ENCODE measurements at places on chromosomes 12 and 14.

DNA sequence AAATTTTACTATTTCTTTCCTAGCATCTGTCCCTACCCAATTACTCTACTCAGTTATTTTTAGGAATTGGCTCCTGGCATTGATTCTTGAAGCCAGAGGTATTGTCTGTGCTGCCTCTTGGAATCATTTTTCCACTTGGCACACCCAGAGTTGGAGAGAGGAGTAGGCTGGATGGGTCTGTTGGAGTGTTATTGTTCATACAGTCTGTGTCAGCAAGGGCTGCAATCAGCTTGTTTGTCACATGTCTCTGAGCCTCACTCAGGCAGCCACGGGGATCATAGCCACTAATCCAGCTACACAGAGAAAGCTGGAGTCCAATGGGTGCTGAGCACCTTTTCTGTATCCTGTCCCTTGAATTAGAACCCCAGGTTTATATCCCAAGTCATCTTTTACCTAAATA is 176.0 kb upstream of the DYRK2 start:
- no peak for DNase-seq

GRCh38 chr12:619346-619745 is 43.9 kb downstream of the NINJ2 start:
- DNase-seq, result no peak

GRCh38 chr12:112595410-112595809 is 176.7 kb downstream of the PTPN11 start:
- DNase-seq, result no peak

DNA sequence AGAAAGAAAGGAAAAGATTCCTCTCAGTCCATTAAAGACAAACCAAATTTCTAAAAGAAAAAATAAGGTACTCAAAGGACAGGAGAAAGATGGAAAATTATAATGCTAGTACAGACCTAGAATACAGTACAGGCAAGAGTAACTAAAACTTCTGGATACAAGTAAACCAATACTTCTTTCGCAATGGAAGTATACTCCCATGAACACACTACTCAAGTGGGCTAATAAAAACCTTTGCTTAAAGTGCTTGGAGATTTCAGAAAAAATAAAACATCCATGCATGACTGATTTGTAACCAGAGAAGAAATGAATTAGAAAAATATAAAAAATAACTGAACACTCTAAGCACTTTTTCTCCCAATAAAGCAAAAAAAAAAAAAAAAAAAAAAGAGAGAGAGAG is 3.5 kb downstream of the ZBTB25 start:
- no peak for DNase-seq

GRCh38 chr12:94042321-94042720 is 106.1 kb upstream of the PLXNC1 start:
- no peak for DNase-seq

DNA sequence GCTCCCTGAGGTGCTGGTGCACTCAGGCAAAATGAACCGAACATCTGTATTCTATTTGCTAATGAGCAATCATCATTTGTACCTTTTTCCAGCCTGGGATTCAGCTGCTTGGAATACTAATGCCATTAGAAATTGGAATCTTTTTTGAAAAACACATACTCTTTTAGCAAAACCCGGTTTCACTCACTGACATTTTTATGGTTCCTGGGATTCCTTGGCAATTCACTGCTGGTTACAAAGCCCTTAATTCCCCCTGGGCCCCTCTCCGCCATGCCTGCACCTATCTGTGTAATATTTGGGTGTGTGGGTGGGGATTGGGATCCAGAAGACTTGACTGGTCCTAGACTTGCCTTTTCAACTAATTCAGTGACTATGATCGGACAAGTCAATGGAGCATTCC is 199.1 kb downstream of the FOXN3 start:
- DNase-seq, result no peak

DNA sequence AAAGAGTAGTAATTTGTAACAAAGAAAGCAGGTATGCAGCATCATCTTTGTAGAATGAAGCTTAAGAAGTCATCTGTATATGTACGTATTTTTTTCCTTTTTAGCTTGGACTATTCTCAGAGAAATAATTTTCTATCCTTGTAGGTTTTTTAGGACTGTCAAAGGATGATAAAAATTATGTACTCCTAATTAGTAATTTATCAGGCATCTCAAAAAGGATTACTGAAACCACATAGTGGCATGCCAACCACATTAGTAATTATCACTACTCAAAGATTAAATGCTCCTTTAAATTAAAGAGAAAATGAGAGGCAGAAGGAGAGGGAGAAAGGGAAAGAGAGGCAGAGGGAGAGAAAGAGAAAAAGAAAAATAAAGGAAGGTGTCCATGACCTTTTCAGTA is 17.3 kb downstream of the TTC8 start:
- DNase-seq, result no peak

All from SIG-M5 (cell line).